EL (cell line): ENCODE measurements at places on chromosomes 11 and 22.

- no peak for DNase-seq
Observed at GRCh38 chr11:19817265-19817851, 104.7 kb downstream of the NAV2 start.

DNA sequence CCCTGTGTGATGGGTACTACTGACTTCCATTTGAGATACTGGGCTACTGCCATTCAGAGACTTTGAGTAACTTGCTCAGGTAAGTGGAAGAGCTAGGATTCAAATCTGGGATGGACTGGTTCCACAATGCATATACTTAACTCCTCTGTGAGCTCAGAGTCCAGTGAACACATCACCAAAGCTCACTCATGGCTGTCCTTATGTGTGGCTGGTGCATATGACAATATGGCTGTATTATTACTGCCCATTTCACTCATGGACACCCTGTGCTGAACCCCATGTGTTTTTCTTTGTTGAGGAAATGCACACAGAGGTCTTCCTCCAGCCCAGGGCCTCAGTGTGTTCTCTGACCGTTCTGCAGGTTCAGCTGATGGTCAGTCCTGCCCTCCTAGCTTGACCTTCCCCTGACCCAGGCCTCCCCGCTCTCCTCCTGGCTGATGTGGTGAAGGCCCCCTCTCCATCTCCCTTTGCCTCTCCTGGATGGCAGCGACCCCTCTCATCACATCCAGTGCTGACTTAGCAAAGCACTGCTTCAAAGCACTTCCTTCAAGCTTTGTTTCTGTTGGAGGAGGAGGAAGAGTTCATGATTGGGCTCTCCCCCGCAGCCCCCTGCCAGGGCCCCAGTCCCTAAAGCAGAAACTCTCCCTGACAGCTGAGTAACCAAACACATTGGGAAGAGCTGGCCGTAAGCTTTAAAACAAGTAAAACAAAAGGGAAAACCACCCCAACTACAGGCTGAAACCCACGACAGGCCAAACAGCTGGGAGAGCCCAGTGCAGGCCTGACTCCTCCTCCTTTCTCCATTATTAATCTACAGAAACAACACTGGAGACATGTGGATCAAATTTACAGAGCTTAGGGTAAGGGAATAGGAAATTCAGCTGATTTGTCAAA is 101.2 kb downstream of the NAT10 start:
- no peak for DNase-seq

GRCh38 chr11:74670171-74670570 is 61.1 kb downstream of the CHRDL2 start:
- DNase-seq, result no peak

DNA sequence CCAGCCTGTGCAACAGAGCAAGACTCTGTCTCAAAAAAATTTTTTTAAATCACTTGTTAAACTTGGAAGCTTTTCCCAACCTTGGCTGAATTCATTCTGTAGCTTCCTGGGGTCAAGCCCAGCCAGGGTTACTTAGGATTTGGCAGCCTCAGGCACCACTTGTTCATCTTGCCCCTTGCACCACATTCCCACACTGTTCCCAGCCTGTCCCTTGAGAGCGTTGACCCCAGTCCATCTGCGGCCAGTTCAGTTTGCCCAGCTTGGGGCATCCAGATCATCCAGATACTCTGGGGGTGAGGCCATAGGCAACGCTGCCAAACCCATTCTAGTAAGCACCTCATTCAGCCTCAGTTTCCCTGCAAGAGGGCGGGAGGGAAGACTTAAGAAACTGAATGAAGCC is 8.7 kb upstream of the THRSP start:
- DNase-seq, result no peak

DNA sequence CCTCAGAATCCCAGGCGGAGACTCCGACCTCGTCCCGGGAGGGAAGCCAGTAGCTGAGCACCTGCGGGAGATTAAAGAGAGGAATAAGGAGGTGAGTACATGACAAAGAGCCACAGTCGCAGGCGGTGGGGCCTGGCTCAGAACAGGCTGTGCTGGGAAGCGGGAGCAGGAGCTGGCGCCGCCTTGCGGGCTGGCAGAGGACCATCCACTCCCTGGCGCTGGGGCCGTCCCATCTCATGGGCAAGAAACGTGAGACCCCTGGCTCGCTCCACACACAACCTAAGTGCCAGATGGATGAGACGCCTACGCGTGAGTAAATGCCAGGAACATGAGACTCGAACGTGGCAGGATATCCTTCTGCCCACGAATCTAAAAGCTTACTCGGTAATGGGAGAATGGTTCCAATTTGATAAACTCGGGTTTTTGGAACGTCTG is 6.3 kb downstream of the CEND1 start:
- peak; percentile 84 for DNase-seq

DNA sequence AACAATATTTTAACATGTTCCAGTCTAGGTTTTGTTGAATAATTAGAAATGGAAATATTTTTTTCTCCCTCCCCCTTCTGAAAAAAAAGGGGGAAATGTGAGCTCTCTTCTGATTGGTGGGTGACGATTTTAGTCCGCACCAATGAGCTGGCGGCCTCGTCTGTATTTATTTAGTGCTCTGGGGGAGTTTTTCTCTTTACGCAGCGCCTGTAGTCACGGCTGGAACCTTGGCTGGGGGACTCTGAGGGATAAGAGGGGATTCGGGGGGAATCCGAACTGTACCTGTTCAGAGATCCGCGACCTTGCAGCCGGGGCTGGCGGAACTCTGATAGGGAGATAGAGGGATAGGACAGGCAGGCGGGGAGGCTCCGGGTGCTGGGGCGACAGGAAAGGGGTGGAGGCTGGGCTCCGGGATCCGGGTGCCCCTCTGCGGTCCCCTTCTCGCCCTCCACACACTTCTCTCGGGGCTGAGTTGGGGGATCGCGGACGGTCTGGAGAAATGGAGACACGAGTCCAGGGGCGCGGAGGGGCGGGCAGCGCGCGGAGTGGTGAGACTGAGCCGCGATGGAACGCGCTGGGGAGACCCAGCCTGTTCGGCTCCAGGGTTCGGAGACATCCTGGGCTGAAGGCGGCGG is 99.7 kb upstream of the HSD17B12 start:
- DNase-seq, result no peak

DNA sequence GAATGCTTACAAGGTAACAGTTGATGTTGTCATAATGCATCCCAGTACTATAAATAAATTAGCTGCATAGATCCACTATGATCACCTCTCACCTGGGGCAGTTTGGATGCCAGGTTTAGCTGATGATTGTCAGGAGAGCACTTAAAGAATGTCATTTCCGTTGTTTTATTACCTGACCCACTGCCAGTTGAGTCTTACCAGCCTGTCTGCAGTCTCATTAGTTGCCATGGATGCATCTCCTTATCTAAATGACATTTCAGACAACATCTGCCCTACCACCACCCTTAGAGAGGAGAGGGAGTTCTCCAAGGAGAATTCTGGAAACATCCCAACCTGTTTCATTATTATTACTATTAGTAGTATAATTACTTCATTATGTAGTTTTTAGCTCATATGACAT is 339.1 kb upstream of the API5 start:
- no peak for DNase-seq

DNA sequence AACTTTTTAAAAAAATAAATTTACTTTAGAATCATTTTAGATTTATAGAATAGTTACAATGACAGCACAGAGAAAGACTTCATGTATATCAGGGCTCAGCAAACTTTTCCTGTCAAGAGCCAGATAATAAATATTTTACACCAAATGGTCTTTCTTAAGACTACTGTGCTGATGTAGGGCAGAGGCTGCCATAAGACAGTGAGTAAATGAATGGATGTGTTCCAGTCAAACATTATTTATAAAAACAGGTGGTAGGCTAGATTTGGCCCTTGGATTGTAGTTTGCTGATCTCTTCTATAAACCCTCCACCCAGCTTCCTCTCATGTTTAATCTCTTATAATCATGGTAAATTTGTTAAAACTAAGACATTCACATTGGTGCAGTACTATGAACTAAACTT is 33.0 kb downstream of the CECR2 start:
- no peak for DNase-seq

DNA sequence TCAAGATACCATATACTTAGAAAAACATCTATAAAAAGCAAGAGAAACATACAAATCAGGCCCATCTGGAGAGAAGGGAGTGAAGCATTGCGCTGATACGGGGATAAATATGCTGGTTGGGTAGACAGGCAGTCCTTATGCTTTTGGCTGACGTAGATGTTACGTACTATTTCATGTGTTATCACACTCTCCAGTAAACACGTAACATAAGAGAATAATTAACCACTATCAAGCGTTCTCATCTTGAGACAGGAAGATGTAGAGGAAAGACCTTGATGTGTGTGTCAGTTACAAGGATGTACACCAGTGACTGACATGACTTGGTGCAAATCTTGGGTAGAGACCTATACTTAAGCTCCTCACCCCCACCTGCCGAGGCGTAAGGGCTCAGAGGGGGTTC is 86.7 kb upstream of the PRODH start:
- no peak for DNase-seq
